Thymus (tissue), 14 donors: ENCODE measurements at places on chromosomes 3 and 15. TPM values are rescaled to one million over a fixed set of nuclear protein-coding genes. Genes with fewer than 3 reads are reported as not detected.
A peak's percentile ranks its signal among the peaks of the same experiment; 100 is the strongest.

DNA sequence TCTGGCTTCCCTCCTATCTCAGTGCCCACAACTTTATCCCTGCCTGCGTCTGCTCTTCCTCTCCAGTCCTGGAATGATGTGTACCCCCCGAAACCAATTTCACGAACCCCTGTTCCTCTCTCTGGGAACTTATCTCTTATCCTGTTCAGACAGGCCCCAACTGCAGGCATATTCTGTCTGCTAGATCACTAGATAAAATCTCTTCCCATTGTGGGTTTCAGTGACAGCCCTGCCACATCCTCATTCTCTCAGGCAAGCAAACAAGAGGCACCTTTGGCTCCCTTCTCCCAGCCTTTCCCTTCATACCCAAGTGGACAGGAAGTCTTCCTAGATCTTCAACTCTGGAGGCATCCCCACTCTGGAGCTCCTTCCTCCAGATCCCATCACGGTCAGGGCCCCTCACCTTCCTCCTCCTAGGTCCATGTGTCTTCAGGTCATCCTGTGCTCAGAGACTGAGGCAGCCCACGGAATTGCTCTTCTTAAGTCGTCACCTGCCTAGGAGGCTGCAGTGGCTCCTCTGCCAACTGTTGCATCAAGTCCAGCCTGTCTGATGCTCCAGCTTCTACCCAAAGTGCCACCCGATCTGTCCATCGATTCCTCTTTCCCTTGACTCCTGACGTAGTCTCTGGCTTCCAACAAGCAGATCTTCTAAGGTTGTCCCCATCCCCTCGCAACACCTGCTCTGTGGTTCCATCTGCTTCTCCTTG, 190.8 kb downstream of the SLCO3A1 start:
- no peak for DNase-seq
- H3K27ac ChIP-seq: no peak overlapping the region
- no peaks in the 10 kb centered on the region for H3K27me3 ChIP-seq
- no peaks in the 10 kb centered on the region for H3K4me1 ChIP-seq

LRTM1 gene
- 0.47 TPM for total RNA-seq

- H3K4me3 ChIP-seq: no peak overlapping the region
- peak overlapping the region; percentile 79 for H3K27ac ChIP-seq
- peaks cover 11% of the 10 kb centered on the region for H3K36me3 ChIP-seq
- no peaks in the 10 kb centered on the region for H3K27me3 ChIP-seq
These were observed 31.7 kb downstream of the HMCES start for GRCh38 chr3:129310111-129311011.

CHRNA5 gene
- total RNA-seq: 1.9 TPM

DNA sequence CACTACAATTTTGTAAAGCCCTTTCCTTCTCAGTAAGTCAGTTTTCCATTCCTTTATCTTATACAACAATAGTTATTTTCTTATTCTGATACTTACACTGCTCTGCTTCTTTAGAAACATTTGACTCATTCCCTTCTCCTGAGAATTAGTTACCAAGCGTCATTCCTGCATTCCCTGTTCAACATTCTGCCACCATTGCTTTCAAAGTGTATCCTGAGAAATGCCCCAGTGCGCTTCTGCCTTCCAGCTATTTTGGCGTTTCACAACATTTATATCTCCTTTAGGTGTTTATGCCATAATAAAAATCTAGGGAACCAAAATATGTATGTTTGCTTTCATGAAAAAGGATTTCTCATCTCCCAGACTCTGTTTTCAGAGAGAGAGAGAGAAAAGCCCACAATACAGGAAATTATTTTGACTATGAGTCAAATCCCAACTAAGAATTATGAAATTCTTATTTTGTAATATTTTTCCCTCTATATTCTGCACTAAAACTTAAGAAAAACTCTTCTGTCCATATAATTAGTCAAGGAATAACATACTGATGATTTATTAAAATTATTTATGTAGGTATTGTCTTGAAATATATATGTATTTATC, 118.2 kb upstream of the RAP2B start:
- no peaks in the 10 kb centered on the region for H3K4me1 ChIP-seq
- H3K27me3 ChIP-seq: no peaks in the 10 kb centered on the region
- H3K27ac ChIP-seq: no peak overlapping the region

DNA sequence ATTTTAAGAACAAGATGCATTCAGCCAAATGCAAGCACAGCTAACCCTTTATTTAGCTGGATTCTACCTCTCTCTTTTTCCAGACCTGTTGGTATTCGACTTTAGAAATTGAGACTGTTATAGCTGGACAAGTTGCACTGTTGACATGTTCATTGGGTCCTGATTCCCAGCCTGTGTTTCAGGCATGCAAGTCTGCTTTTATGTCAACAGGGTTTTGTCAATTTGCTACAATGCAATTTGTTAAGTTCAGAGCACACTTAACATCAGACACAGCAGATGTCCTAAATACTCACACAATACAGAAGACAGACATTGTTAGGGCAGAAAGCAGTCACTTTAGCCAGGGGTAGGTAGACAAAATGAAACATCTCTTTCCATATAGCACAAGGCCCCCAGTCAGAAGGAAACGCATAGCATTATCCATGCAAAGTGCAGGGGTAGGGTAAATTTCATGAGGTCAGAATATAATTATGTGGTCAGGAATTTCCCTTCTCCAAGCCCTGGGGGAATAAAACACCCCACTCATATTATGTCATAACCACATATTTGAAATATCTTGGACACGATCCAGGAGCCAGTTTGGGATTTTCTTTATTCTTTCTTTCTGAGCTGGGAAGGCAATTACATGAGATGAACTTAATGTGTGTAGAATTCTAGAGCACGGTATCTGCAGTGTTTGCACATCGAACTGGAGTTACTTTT, 504.1 kb downstream of the NTRK3 start:
- no peak overlapping the region for H3K27ac ChIP-seq
- no peak overlapping the region for H3K4me3 ChIP-seq
- H3K4me1 ChIP-seq: no peaks in the 10 kb centered on the region
- no peaks in the 10 kb centered on the region for H3K27me3 ChIP-seq

GASK1A gene
- 1.5 TPM for total RNA-seq

PDCD6IP gene
- 62.9 TPM for total RNA-seq

- H3K36me3 ChIP-seq: no peaks in the 10 kb centered on the region
- H3K27ac ChIP-seq: no peak overlapping the region
- no peak overlapping the region for H3K4me3 ChIP-seq
- no peaks in the 10 kb centered on the region for H3K27me3 ChIP-seq
- no peak for DNase-seq
These were observed 31.1 kb upstream of the SLC24A5 start for GRCh38 chr15:48089702-48090101.

CACNA2D3 gene
- 1.8 TPM for total RNA-seq

DNA sequence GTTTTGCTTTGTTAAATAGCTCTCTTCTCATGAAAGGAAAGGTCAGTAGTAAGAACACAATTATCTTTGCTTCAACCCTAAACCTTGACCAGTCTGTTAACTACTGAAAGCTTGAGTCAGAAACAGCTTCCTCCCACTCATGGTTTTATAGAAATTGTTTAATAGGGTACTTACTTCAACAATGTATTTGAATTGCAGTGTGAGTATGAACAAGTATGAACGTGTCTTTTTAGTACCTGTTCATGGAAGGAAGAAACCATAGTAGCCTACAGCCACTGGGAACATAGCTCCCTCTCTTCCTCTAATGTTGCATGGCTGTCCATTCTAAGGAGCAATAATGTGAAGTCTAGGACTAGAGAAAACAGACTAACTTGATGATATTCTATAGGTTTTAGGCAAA, 311.0 kb downstream of the MCTP2 start:
- no peaks in the 10 kb centered on the region for H3K27me3 ChIP-seq
- H3K4me1 ChIP-seq: no peaks in the 10 kb centered on the region
- H3K4me3 ChIP-seq: no peak overlapping the region
- no peak for DNase-seq
- H3K27ac ChIP-seq: no peak overlapping the region
- H3K36me3 ChIP-seq: no peaks in the 10 kb centered on the region

- H3K27me3 ChIP-seq: no peaks in the 10 kb centered on the region
- H3K27ac ChIP-seq: no peak overlapping the region
- no peak overlapping the region for H3K4me3 ChIP-seq
- H3K36me3 ChIP-seq: no peaks in the 10 kb centered on the region
- no peaks in the 10 kb centered on the region for H3K4me1 ChIP-seq
- DNase-seq: no peak
These were observed 107.5 kb upstream of the MRPS22 start for GRCh38 chr3:139236336-139236735.

CSPG5 gene
- 0.09 TPM for total RNA-seq

- H3K36me3 ChIP-seq: no peaks in the 10 kb centered on the region
- no peak for DNase-seq
- no peak overlapping the region for H3K27ac ChIP-seq
These were observed 159.5 kb downstream of the CD47 start for GRCh38 chr3:107931326-107931725.

- H3K27ac ChIP-seq: no peak overlapping the region
- H3K4me1 ChIP-seq: no peaks in the 10 kb centered on the region
- no peaks in the 10 kb centered on the region for H3K36me3 ChIP-seq
- H3K4me3 ChIP-seq: no peak overlapping the region
- no peak for DNase-seq
These were observed 425.2 kb upstream of the TBL1XR1 start for GRCh38 chr3:177622520-177622919.

GRCh38 chr15:39018966-39019365, 454.4 kb upstream of the RASGRP1 start:
- H3K27me3 ChIP-seq: no peaks in the 10 kb centered on the region
- no peaks in the 10 kb centered on the region for H3K36me3 ChIP-seq
- no peaks in the 10 kb centered on the region for H3K4me1 ChIP-seq
- H3K4me3 ChIP-seq: no peak overlapping the region
- DNase-seq: no peak

NPAP1 gene
- total RNA-seq: under 0.01 TPM

GRCh38 chr15:43219929-43220928, 589 bp downstream of the EPB42 start:
- H3K4me3 ChIP-seq: no peak overlapping the region
- DNase-seq: no peak
- no peaks in the 10 kb centered on the region for H3K4me1 ChIP-seq
- no peak overlapping the region for H3K27ac ChIP-seq

DNA sequence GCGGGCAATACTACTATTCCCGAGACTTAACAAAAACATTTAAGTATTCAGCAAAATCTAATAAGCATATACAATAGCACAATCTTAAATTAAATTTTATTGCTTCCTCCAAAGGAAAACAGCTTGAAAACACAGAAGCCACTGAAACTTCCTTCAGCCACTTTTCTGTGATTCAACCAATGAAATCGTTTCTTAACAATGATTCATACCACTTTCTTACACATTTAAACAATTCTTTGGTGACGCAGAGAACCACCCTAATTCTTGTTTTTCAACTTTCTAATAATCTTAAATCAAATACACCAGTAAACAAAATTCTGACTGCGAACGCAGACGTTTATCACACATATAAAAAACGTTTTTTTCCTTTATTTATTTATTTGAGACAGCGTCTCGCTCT, 4.1 kb downstream of the TJP1 start:
- H3K4me1 ChIP-seq: no peaks in the 10 kb centered on the region
- DNase-seq: no peak
- no peak overlapping the region for H3K4me3 ChIP-seq
- peaks cover 42% of the 10 kb centered on the region for H3K27me3 ChIP-seq

GRCh38 chr3:131338948-131339640, 42.5 kb upstream of the NUDT16 start:
- no peaks in the 10 kb centered on the region for H3K36me3 ChIP-seq
- H3K4me1 ChIP-seq: no peaks in the 10 kb centered on the region
- H3K27me3 ChIP-seq: no peaks in the 10 kb centered on the region
- no peak for DNase-seq
- no peak overlapping the region for H3K27ac ChIP-seq
- no peak overlapping the region for H3K4me3 ChIP-seq
